ENCODE measurements at places on chromosomes 5 and 9. TPM values are rescaled to one million over a fixed set of nuclear protein-coding genes. Genes with fewer than 3 reads are reported as not detected.

The MARVELD2 gene
- 0.36 TPM for total RNA-seq

The BARHL1 gene
- not detected for total RNA-seq

The KCTD16 gene
- total RNA-seq: not detected

The TMEM252 gene
- not detected for total RNA-seq

The TERT gene
- 10.1 TPM for total RNA-seq

The RNF224 gene
- total RNA-seq: not detected

The ADAMTSL2 gene
- total RNA-seq: not detected

The SPOCK1 gene
- not detected for total RNA-seq

DNA sequence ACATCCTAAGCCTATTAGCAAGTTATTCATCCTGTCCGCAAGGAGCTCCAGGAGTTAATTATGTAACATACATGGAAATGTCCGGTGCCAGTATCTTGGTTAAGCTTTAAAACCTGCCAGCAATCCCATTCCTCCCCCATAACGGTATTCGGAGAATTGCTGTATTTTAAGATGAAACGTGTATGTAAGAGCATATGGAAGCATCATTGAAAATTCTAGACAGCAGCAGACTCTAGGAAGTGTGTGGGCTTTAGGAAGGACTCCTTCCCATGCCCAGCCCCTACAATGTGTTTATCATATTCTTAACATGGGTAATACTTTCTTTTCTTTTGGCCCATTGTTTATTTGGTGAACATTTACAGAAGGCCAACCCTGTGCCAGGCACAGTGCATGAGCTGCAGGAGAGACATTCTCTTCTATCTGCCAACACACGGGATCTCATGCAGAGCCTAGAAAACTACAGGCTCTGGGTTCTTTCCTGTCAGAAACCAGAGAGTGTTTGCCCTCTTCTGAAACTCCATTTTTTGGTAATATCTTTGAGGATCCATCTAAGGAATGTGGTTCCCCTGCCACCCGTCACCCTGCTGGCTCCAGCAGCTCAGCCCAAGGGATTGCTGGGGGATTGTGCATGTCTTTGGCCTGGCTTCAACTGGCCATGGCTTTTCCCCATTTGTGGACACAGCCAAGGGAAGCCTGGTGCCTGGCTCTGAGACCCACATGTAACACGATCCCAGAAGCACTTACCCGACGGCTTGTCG lies 15.1 kb downstream of the ANGPTL2 start:
- DNase-seq: no peak

- DNase-seq: no peak
These were observed 37.7 kb upstream of the LPCAT1 start for GRCh38 chr5:1561402-1561929.

DNA sequence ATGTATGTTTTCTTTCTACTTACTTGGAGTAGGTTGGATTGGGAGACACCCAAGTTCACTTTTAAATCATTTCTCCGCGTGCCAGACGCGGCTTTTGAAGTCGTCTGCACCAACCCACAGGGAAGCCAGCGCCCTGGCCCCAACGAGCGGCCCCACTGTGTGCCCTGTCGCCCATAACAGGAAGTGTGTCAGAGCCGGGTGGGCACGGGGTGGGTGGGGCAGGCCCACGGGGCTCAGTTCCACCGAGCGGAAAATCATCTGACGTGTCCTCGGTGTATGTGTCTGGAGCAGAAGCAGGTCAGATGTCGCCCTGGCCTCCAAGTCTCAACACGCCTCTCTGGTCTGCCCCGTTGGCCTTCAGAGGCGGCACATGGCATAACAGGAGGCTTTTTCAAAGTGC lies 22.7 kb upstream of the SMIM23 start:
- no peak for DNase-seq

DNA sequence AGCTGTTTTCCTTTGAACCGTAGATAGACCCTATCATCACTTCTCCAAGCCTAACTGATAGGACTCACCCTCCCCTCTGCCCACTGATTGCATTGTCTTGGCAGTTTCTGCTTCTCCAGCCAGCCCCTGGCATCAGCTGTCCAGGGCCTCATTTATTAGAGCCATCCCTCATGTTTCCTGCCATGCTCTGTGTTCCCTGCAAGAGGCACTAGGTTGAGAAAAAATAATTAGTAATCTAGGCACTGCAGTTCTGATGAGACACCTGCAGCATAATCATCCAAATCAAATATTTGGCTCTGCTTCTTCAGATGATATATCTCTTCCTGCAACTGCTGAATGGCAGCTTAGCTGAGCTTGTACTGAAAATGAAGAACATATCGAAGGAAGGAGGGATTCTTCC lies 303.0 kb upstream of the TLE4 start:
- no peak for DNase-seq

DNA sequence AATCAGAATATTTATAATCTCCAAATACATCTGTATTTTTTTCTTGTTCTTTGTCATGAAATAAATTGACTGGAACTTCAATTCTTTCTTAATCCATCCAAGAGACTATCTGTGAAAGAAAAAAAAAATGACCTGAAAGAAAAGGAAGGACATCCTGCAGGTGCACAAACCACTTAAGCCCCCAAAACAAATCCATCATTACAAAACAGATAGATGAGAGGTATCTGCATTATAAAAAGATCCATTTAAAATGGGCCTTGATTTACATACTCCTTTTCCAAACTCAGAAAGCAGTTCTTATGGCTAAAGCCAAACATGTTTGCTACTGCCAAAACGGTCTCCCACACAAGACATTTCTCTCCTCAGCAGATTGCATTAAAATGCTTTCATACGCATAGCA lies 85.5 kb downstream of the ELAVL2 start:
- no peak for DNase-seq

GRCh38 chr5:41415242-41415641 lies 95.2 kb downstream of the PLCXD3 start:
- no peak for DNase-seq

DNA sequence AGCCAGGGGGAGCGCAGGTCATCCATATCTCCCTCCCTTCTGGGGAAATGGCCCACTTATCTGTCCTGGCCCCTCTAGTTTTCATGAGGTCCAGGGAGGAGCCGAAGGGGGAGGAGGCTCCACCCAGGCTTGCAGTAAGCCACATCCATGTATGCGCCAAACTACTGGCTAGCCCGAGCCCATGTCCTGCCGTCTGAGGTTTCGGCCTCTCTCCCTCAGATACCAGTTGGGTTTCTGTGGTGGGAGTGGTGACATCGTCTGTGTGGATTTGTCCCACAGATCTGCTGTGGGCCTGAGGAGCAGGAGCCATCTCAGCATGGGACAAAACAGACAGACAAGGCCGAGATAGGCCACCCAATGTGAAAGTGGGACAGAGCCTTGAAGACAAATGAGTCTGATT lies 78.3 kb upstream of the ORM1 start:
- no peak for DNase-seq

GRCh38 chr9:86645303-86645702 lies 291.1 kb upstream of the TUT7 start:
- DNase-seq: no peak

- peak; percentile 76 for DNase-seq
These were observed 7.2 kb downstream of the HMGCS1 start for GRCh38 chr5:43305948-43306565.

GRCh38 chr5:133358271-133358670 lies 254.1 kb downstream of the FSTL4 start:
- no peak for DNase-seq

- no peak for DNase-seq
These were observed 142.1 kb downstream of the MLLT3 start for GRCh38 chr9:20480249-20480648.

- DNase-seq: no peak
These were observed 141.2 kb downstream of the LURAP1L start for GRCh38 chr9:12916042-12916441.

DNA sequence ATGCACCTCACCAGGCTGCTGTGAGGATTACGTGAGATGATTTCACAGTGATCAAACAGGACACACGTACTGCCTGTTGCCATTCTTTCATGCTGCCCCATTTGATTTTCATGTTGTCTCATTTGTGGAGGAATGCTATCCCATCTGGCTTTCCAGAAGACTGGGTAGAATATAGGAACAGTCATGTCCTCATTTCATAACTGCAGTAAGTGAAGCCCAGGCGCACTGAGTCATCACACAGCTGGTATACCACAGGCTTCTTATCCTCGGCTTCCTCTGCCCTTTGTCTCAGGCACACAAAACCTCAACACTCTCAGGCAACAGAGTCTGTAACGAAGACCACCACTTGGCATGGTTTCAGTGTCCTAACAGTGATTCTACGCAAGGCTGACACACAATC lies 62.3 kb downstream of the LHFPL2 start:
- DNase-seq: no peak

- no peak for DNase-seq
These were observed 70.7 kb downstream of the NR2F1 start for GRCh38 chr5:93653716-93654115.

DNA sequence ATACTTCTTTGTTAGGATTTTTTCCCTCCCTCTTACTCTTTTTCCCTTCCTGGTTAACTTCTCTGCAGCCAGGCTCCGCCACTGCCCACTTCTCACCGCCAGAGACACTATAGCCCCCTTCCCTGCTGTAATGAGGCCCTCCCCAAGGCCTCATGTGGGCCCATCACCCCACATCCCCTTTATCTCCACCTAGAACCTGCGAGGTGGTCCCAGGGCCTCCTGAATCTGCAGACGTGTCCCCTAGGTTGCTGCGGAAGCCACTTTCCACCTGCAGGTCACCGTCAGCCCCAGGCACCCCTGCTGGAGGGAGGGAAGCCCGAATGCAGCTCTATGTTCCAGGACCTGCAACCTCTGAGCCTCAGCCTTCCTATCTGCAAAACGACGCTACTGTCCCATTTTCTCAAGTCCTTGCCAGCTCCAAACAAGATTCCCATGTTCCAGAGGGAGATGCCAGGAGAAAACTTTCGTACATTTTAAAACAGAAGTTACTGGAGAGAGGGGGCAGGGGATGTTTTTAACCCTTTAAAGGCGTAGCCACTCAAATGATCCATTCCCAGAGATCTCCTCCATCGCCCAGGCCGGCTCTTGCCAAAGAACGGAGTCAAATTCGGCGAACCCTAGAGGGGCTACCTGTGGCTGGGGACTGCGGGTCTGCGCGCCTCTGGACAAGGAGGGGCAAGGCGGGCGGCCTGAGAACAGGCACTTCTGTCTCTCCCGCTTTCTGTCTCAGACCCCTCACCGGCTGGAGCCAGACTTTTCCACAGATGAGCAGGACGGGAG lies 929 bp downstream of the SH3PXD2B start:
- no peak for DNase-seq

DNA sequence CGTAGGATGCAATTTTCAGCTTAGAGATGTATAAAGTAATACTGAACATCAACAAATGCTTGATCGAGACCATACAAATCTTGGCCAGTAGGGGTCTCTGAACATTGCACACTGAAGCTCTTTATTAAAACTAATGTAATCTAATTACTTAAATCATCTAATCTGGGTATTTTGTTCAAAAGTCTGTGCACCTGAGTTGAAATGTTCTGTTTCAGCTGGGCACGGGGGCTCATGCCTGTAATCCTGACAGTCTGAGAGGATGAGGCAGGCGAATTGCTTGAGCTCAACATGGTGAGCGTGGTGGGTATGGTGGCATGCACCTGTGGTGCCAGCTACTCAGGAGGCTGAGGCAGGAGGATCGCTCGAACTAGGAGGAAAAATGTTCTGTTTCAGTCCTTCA lies 41.0 kb downstream of the ESM1 start:
- peak; percentile 84 for DNase-seq

- DNase-seq: no peak
These were observed 178.3 kb downstream of the CRB2 start for GRCh38 chr9:123534336-123534735.

- peak; percentile 86 for DNase-seq
These were observed 1.0 kb downstream of the AQP3 start for GRCh38 chr9:33446240-33446945.

DNA sequence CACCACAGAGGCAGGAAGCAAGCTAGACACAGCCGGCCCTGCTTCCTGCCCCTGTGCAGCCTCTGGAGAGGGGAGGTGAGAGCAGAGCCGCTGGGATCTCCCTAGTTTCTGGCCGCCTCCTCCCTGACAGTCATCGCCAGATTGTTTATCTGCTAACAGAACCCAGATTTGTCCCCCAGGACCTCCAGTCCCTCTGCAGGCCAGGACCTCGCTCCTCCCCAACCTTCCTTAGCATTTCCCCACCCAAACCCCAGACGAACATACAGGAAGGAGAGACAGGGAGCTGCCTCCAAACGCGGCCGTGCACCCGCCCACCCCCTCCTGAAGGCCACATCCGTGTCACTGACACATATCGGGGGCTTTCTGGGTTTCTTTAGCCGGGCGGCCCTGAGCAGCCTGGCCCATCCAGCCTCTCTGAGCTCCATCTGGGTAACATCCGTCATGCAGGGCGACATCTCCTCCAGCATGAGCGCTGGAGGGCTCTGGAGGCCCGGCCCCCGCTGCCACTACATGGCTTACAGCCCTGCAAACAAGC lies 47.5 kb downstream of the DBH start:
- peak; percentile 88 for DNase-seq

- no peak for DNase-seq
These were observed 93.2 kb downstream of the GLIS3 start for GRCh38 chr9:4206718-4207117.

- DNase-seq: no peak
These were observed 62.8 kb downstream of the SHOC1 start for GRCh38 chr9:111731928-111732327.

GRCh38 chr9:134959126-134959970 lies 41.6 kb upstream of the FCN1 start:
- DNase-seq: no peak

GRCh38 chr5:181187500-181188213 lies 17.3 kb downstream of the TRIM7 start:
- peak; percentile 83 for DNase-seq

DNA sequence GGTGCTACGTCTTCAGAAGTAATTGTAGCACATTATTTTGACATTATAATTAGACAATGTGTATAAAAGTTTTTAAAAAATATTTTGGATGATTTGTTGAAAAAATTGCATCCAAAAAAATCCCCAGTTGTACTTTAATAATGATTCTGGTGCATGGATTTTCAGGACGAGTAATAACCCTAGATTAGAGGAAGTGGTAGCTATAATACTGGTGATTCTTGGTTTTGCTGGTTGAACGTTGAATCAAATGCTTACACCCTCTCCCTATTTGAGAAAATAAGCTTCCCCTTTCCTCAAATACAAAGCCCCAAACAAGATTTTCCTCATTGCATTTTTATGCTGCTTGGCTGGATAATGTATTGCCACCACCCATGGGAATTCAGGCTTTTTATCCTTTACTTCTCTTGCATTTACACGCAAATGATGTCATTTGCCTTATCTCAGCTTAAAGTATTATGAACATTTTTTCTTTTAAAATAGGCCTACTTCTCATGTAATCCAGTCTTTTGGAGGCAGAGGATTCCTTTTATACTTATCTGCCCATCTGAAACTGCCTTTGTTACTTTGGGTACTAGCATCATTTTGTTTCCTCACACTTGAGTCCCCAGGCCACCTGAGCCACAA lies 86.3 kb downstream of the UBE2R2 start:
- no peak for DNase-seq

DNA sequence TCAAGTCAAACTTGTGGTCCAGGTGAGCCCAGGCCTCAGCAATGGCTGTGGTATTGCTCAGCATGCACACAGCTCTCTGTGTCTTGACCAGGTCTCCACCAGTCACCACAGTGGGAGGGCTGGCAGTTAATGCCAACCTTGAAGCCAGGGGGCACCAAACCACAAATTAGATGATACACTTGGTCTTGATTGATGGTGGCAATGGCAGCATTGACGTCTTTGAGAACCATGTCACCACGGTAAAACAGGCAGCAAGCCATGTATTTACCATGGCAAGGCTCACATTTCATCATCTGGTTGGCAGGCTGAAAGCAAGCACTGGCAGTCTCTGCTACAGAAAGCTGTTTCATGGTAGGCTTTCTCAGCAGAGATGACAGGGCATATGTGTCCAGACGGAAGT lies 40.0 kb downstream of the NIM1K start:
- no peak for DNase-seq
